ENCODE measurements at places on chromosomes 2 and 18. TPM values are rescaled to one million over a fixed set of nuclear protein-coding genes. Genes with fewer than 3 reads are reported as not detected.

DNA sequence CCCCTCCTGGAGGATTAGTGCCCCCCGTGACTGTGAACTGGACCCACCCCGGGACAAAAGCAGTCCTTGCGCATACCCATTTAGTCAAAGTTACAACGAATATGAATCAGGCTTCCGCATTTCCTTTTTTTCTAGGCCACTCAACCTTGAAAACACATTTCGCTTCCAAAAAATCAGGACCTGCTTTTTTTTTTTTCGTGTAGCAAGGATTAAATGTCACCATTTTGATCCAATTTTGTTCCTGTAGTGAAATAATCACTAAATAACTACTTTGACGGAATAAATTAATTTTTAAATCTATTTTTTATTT, 464 bp upstream of the FTCDNL1 start:
- DNase-seq = no peak
- peaks cover 13% of the 10 kb centered on the region for H3K27me3 ChIP-seq
- H3K36me3 ChIP-seq = no peaks in the 10 kb centered on the region
- H3K27ac ChIP-seq = peak overlapping the region; percentile 90
- H3K4me1 ChIP-seq = peaks cover 5% of the 10 kb centered on the region

- H3K27me3 ChIP-seq = no peaks in the 10 kb centered on the region
- H3K27ac ChIP-seq = no peak overlapping the region
- H3K36me3 ChIP-seq = no peaks in the 10 kb centered on the region
- no peak overlapping the region for H3K4me3 ChIP-seq
- no peak for DNase-seq
- H3K4me1 ChIP-seq = no peaks in the 10 kb centered on the region
Measured at GRCh38 chr2:73079636-73080035, 8.1 kb upstream of the SFXN5 start.

GRCh38 chr2:23323917-23324680, 60.9 kb upstream of the KLHL29 start:
- no peak overlapping the region for H3K4me3 ChIP-seq
- no peak overlapping the region for H3K27ac ChIP-seq
- peaks cover 19% of the 10 kb centered on the region for H3K27me3 ChIP-seq
- no peaks in the 10 kb centered on the region for H3K36me3 ChIP-seq
- no peaks in the 10 kb centered on the region for H3K4me1 ChIP-seq
- DNase-seq = no peak

- DNase-seq = no peak
- no peaks in the 10 kb centered on the region for H3K36me3 ChIP-seq
- H3K27me3 ChIP-seq = peaks cover 12% of the 10 kb centered on the region
- no peak overlapping the region for H3K27ac ChIP-seq
- H3K4me1 ChIP-seq = peaks cover 3% of the 10 kb centered on the region
- no peak overlapping the region for H3K4me3 ChIP-seq
Measured at GRCh38 chr2:419687-420317, 131.9 kb upstream of the ALKAL2 start.

GRCh38 chr18:66993492-66993891, 389.6 kb upstream of the CDH19 start:
- H3K27ac ChIP-seq = no peak overlapping the region
- H3K4me3 ChIP-seq = no peak overlapping the region
- H3K4me1 ChIP-seq = no peaks in the 10 kb centered on the region
- no peak for DNase-seq

GRCh38 chr2:64491426-64491825, 32.7 kb upstream of the AFTPH start:
- no peak for DNase-seq
- H3K27me3 ChIP-seq = peaks cover 26% of the 10 kb centered on the region
- no peaks in the 10 kb centered on the region for H3K36me3 ChIP-seq
- H3K27ac ChIP-seq = no peak overlapping the region

- H3K36me3 ChIP-seq = no peaks in the 10 kb centered on the region
- H3K4me1 ChIP-seq = peaks cover 1% of the 10 kb centered on the region
- DNase-seq = no peak
- no peaks in the 10 kb centered on the region for H3K27me3 ChIP-seq
Measured at GRCh38 chr2:213080969-213081617, 70.3 kb downstream of the IKZF2 start.

DNA sequence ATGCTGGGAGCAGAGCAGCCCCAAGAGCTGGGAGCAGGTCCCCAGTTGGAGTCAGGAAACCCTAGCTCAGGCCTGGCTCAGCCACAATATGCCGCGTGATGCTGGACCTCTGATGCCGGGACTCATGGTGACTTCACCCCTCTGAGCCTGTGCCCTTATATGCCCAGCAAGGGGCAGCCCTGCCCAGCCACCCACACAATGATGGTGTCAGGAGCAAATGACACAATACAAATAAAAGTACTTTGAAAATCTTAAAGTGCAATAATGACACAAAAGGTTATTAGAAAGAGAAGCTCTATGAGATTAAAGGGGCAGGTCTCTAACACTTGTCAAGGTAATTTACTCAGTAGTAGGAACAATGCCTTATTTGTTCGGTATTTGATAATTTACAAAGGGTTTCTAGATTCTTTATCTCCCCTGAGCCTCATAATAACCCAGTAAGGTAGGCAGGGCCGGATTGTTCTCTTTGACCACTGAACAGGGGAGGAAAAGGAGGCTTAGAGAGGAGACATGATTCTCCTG, 18.3 kb upstream of the KIF3C start:
- peaks cover 3% of the 10 kb centered on the region for H3K4me1 ChIP-seq
- H3K4me3 ChIP-seq = no peak overlapping the region
- DNase-seq = no peak
- no peaks in the 10 kb centered on the region for H3K36me3 ChIP-seq
- peaks cover 3% of the 10 kb centered on the region for H3K27me3 ChIP-seq

DNA sequence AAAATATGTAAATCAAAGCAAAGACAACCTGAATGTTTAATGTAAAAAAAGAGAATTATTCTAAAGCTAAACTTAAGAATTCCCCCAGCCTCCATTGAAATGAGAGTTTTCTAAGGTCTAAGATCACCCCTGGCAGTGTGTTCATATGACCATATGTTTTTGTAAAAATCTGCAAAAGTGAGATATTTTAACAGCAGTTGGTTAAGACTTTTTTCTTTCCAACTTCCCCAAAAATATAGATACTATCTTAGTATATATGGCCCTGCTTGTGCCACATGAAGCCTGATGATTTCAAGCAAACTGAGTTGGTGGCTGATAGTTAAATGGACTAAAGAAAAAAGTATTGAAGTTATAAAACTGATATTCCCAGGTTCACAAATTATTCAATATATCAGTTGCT, 35.4 kb downstream of the ZNF804A start:
- no peak overlapping the region for H3K27ac ChIP-seq
- no peak for DNase-seq
- H3K4me1 ChIP-seq = no peaks in the 10 kb centered on the region
- H3K4me3 ChIP-seq = no peak overlapping the region
- no peaks in the 10 kb centered on the region for H3K27me3 ChIP-seq
- H3K36me3 ChIP-seq = no peaks in the 10 kb centered on the region

- H3K36me3 ChIP-seq = peaks cover 35% of the 10 kb centered on the region
- peak; percentile 73 for DNase-seq
- peak overlapping the region; percentile 93 for H3K27ac ChIP-seq
- peak overlapping the region; percentile 97 for H3K4me3 ChIP-seq
- H3K27me3 ChIP-seq = peaks cover under 1% of the 10 kb centered on the region
- peaks cover 53% of the 10 kb centered on the region for H3K4me1 ChIP-seq
Measured at GRCh38 chr2:236536727-236537398, 32.8 kb upstream of the ACKR3 start.

- peaks cover 3% of the 10 kb centered on the region for H3K36me3 ChIP-seq
- DNase-seq = no peak
- H3K27me3 ChIP-seq = no peaks in the 10 kb centered on the region
- no peak overlapping the region for H3K27ac ChIP-seq
- no peaks in the 10 kb centered on the region for H3K4me1 ChIP-seq
Measured at GRCh38 chr2:11228692-11229091, 73.4 kb downstream of the SLC66A3 start.

GRCh38 chr2:16150456-16151280, 210.3 kb downstream of the MYCN start:
- H3K27me3 ChIP-seq = no peaks in the 10 kb centered on the region
- DNase-seq = no peak
- no peaks in the 10 kb centered on the region for H3K4me1 ChIP-seq
- H3K4me3 ChIP-seq = no peak overlapping the region
- no peaks in the 10 kb centered on the region for H3K36me3 ChIP-seq

DNA sequence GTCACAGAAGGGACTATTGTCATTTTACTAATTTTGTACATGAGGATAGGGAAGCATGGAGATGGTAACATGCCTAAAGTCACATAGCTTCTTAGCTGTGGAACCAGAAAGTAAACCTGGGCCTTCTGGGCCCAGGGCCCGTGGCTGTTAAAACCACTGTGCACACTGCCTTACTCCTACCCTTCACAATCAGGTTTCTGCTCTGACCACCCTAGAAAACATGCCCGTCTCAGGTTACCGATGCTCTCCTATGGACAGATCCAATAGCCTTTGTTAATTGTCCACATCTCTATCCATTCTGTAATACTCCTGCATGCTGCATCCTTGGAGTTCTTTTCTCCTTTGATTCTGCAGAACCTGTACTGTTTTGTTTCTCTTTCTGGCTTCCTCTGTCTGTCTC, 79.0 kb upstream of the TACR1 start:
- H3K4me3 ChIP-seq = no peak overlapping the region
- no peak overlapping the region for H3K27ac ChIP-seq
- no peaks in the 10 kb centered on the region for H3K36me3 ChIP-seq
- H3K27me3 ChIP-seq = peaks cover under 1% of the 10 kb centered on the region
- DNase-seq = no peak

GRCh38 chr2:21234464-21235120, 110.8 kb downstream of the TDRD15 start:
- no peak overlapping the region for H3K4me3 ChIP-seq
- no peaks in the 10 kb centered on the region for H3K36me3 ChIP-seq
- H3K27me3 ChIP-seq = no peaks in the 10 kb centered on the region

DNA sequence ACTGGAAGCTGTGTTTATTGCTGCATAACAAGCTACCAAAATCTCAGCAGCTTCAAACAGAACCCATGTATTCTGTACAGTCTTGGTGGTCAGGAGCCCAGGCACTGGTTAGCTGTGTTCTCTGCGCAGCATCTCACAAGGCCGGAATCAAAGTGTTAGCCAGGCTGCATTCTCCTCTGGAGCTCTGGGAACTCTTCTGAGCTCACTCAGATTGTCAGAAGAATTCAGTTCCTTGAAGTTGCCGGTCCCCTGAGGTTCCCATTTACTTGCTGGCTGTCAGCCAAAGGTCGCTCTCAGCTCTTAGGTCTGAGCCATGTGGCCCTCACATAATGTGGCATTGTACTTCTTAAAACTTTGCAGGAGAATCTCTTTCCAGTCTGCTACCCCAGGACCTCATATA, 123.6 kb upstream of the SMIM21 start:
- H3K36me3 ChIP-seq = no peaks in the 10 kb centered on the region
- H3K27ac ChIP-seq = no peak overlapping the region
- DNase-seq = no peak

DNA sequence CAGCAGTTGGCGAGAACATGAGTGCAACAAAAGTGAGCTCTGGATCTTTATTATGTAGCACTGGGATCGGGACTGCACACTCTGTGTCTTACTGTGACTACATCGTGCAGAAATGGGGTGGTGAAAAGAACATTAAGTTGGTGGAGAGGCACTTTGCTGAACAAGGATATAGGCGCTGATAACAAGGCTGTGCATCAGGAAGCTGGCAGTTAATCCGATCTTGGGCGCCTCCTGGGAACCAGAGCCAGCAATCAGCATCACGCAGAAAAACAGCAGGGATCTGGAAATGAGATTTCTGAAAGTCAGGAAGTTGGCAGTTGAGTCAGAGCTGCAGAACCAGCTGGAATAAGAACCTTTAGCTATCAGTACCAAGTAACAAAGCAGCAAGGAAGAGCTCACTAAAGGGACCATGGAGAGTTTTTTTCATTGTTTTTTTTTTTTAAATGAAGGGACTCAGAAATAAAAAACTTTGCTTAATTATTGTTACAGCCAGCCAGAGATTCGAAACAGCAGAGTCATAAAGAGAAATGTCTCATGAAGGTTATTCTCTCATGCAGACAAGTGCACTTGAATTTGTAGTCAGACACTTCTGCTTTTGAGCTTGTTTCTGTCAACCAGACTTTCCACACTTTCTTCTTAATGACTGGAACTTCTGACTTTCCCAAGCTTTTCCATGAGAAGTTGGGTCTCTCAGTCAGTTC, 22.8 kb upstream of the MYO3B start:
- no peak overlapping the region for H3K27ac ChIP-seq
- no peak for DNase-seq
- peaks cover 7% of the 10 kb centered on the region for H3K27me3 ChIP-seq
- no peak overlapping the region for H3K4me3 ChIP-seq

SGPP2 gene
- total RNA-seq = 0.67 TPM

BCL11A gene
- total RNA-seq = 0.04 TPM

SERPINE2 gene
- 4.8 TPM for total RNA-seq

CCDC178 gene
- not detected for total RNA-seq

CNRIP1 gene
- total RNA-seq = not detected

ING5 gene
- 45.4 TPM for total RNA-seq

TCF23 gene
- not detected for total RNA-seq

LRATD1 gene
- not detected for total RNA-seq

GPBAR1 gene
- total RNA-seq = 1.2 TPM

AGXT gene
- total RNA-seq = not detected

CMPK2 gene
- 96.0 TPM for total RNA-seq

KCNF1 gene
- not detected for total RNA-seq

All from activated CD4-positive, alpha-beta T cell treated with anti-CD3 and anti-CD28 coated beads, Interleukin-2, amount 10 ng/mL, durations not matched to agents 7 days and 5 days (primary cell).